ENCODE measurements at places on chromosomes 12 and 14.
A peak's percentile ranks its signal among the peaks of the same experiment; 100 is the strongest.

DNA sequence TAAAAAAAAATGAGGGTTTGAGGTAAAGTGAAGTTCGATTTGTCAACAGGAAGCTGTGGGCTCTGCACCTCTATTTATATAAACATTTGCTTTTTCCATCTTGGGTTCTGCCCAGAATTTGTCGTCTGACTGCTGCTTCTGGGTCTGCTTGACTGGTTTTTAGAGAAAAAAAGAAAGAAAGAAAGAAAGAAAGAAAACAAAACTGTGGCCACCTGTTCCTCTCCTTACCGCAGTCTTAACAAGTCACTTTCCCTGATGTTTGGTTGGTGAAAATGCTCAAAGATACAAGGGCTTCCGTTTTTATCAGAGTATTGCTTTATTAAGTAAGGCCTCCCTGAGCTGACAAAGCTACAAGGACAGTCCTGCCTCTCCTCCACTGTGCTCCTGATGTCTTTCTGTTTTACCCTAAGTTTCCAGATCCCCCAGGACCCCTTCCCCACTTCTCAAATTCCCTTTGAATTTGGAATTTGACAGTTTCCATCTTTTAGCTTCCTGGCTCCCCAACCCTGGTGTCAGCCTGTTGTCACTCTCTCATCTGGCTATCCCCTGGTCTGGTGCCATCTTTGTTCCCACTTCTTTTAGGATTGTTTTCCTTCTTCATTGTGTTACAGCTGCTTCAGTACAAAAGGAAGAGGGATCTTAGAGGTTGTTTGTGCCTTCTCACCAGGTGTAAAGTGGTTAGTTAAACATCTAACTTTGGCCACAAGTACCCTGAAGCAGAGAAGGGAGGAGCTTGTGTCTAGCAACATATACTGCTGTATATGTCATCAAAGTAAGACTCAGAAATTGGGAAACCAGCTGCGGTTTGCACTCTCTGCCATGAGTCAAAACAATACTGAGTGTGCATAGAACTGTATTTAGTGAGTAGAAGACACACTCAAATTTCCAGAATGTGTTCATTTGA lies 18.0 kb downstream of the MFAP5 start:
- no peaks in the 10 kb centered on the region for H3K4me1 ChIP-seq
- no peak for DNase-seq
- no peak overlapping the region for H3K27ac ChIP-seq
- no peak overlapping the region for H3K4me3 ChIP-seq
- H3K27me3 ChIP-seq = peaks cover 7% of the 10 kb centered on the region

- peaks cover 14% of the 10 kb centered on the region for H3K36me3 ChIP-seq
- H3K27me3 ChIP-seq = no peaks in the 10 kb centered on the region
- no peak for DNase-seq
- H3K4me3 ChIP-seq = no peak overlapping the region
Observed at GRCh38 chr14:33799705-33800570, 150.9 kb downstream of the EGLN3 start.

DNA sequence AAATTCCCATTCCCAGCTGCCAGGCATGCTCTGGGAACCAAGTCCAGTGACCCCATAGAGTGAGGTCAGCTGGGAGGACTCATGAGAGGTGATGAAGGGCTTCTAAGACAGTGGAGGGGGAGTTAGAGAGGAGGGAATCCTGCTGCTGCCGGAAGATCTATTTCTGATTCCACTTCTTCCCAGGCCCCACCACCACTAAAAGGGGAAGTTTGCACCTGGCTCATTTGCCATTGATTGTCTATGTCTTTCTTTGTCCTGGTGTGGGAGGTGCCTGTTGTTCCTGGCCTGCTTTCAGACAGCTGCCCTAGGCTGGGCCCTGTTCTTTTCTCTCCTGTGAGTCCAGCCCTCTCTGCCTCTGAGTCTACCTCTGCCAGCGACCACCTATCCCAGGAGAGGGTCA lies 3.0 kb upstream of the KRT6A start:
- H3K4me3 ChIP-seq = no peak overlapping the region
- DNase-seq = no peak
- no peaks in the 10 kb centered on the region for H3K4me1 ChIP-seq
- no peak overlapping the region for H3K27ac ChIP-seq

GRCh38 chr14:68955164-68955850 lies 23.8 kb downstream of the ACTN1 start:
- H3K27ac ChIP-seq = peak overlapping the region; percentile 78
- H3K27me3 ChIP-seq = no peaks in the 10 kb centered on the region
- H3K36me3 ChIP-seq = peaks cover 2% of the 10 kb centered on the region
- H3K4me1 ChIP-seq = peaks cover 35% of the 10 kb centered on the region

DNA sequence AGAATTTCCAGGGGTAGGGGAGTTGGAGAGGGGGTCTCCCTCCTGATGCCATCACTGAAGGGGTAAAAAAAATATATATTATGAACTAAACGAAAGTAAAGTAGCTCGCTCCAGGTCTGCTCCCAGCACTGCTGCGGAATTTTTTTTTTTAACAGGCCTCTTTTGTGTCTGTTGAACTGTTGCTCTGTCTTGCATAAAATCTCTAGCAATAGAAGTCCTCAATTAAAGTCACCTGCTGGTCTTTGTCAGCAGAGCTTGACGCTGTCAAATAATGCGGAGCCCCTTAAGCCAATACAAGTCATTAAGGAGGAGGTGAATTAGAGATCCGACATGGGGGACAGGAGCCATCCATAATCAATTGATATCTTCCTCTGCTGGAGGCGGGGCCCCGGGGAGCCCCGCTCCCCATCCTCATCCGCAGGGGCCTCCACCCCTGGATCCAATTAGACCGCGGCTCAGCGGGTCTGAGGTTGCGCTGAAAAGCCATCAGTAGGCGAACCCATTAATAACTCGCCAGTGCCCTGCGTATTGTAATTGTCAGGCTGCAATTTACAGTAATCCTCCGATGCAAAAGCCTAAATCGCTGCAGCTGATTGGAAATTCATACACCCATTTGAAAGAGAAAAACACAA lies 85.6 kb downstream of the DICER1 start:
- H3K4me3 ChIP-seq = no peak overlapping the region
- H3K36me3 ChIP-seq = no peaks in the 10 kb centered on the region
- no peaks in the 10 kb centered on the region for H3K4me1 ChIP-seq
- H3K27me3 ChIP-seq = no peaks in the 10 kb centered on the region
- DNase-seq = no peak
- H3K27ac ChIP-seq = no peak overlapping the region

DNA sequence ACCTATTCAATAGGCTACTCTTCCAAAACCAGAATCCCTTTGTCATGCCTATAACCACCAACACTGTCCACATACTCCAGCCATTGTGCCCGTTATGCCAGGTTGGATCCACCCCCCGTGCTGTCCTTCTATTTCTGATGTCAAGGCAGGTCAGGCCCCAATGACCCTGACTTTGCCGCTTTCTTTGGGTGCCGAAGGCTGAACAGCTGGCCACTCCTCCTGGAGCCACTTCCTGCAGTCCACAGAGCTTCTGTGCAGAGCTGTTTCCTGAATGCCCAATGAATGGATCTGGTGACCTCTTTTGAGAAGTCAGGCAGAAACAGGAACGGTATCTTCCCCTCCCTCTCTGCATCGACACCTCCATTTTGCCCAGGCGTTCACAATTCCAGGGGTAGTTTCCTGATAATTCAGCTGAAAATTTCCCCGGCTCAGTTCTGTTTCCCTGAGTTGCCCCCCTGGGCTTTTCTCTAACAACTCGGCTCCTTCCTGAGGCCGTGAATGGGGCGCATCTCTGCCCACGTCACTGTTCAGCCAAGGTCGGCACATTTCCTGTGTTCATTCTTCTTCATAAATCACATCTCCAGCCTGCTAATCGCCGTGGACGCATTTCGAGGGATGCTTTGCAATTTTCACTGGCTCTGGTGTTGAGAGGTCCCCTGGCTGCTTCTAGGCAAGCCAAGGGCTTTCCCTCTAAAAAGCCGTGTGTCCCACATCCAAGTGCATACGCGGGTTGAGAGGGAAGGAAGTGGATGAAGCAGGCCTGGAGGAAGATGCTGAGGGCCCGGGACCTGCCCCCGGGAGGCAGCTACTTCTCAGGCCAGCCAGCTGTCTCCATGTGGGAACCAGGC lies 86.5 kb downstream of the PAPOLA start:
- H3K27ac ChIP-seq = peak overlapping the region; percentile 25
- peak overlapping the region; percentile 47 for H3K4me3 ChIP-seq
- DNase-seq = no peak
- peaks cover 5% of the 10 kb centered on the region for H3K27me3 ChIP-seq
- no peaks in the 10 kb centered on the region for H3K36me3 ChIP-seq

- no peaks in the 10 kb centered on the region for H3K27me3 ChIP-seq
- no peaks in the 10 kb centered on the region for H3K4me1 ChIP-seq
- H3K36me3 ChIP-seq = no peaks in the 10 kb centered on the region
Observed at GRCh38 chr14:57736391-57736790, 129.5 kb downstream of the SLC35F4 start.

- no peak overlapping the region for H3K27ac ChIP-seq
Observed at GRCh38 chr12:69107541-69107940, 131.8 kb upstream of the CPSF6 start.

- DNase-seq = peak; percentile 72
- H3K4me1 ChIP-seq = peaks cover 32% of the 10 kb centered on the region
- peaks cover 51% of the 10 kb centered on the region for H3K27me3 ChIP-seq
- peak within 1 kb of the TSS; percentile 80 for H3K27ac ChIP-seq
- H3K36me3 ChIP-seq = no peaks in the 10 kb centered on the region
Observed at GRCh38 chr12:78864403-78864869, at the start of gene SYT1. Gene SYT1, plus strand, starts transcription at chr12:78864774.

- H3K27ac ChIP-seq = peak overlapping the region; percentile 35
- no peaks in the 10 kb centered on the region for H3K36me3 ChIP-seq
- H3K27me3 ChIP-seq = peaks cover 5% of the 10 kb centered on the region
- H3K4me1 ChIP-seq = peaks cover 11% of the 10 kb centered on the region
- no peak overlapping the region for H3K4me3 ChIP-seq
Observed at GRCh38 chr12:110972866-110973265, 52.5 kb upstream of the MYL2 start.

- H3K36me3 ChIP-seq = peaks cover 7% of the 10 kb centered on the region
- no peaks in the 10 kb centered on the region for H3K27me3 ChIP-seq
- peaks cover 20% of the 10 kb centered on the region for H3K4me1 ChIP-seq
- H3K4me3 ChIP-seq = no peak overlapping the region
Observed at GRCh38 chr14:76977793-76978720, 50.5 kb downstream of the IRF2BPL start.

DNA sequence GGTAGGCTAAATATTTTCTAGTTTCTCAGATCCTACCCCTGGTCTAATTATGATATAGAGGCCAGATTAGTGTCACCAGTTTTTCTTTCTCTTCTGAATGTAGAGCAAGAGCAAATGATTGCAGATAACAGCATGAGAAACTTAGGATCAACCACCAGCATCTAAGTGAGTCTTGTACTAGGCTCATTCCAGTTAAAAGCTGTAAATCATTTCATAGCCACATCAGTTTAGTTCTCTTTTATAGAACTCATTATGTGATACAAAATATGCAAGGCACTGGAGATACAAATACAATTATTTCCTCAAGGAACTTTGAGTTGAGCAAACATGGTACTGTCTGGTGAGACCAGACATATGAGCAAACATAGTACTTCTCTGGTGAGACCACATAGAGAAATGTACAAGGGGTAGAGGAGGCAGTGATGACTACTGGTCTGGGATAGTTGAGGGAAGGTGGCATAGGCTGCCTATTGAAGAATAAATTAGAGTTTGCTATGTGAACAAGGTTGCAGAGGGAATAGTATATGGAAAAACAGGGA lies 59.5 kb downstream of the CRADD start:
- H3K27me3 ChIP-seq = no peaks in the 10 kb centered on the region
- H3K4me3 ChIP-seq = no peak overlapping the region
- H3K27ac ChIP-seq = no peak overlapping the region
- H3K36me3 ChIP-seq = peaks cover 6% of the 10 kb centered on the region
- no peak for DNase-seq
- H3K4me1 ChIP-seq = peaks cover 21% of the 10 kb centered on the region

- no peak overlapping the region for H3K27ac ChIP-seq
- no peak for DNase-seq
- H3K4me1 ChIP-seq = no peaks in the 10 kb centered on the region
- H3K27me3 ChIP-seq = no peaks in the 10 kb centered on the region
- H3K36me3 ChIP-seq = no peaks in the 10 kb centered on the region
- H3K4me3 ChIP-seq = no peak overlapping the region
Observed at GRCh38 chr12:90683871-90684270, 271.1 kb downstream of the CCER1 start.

DNA sequence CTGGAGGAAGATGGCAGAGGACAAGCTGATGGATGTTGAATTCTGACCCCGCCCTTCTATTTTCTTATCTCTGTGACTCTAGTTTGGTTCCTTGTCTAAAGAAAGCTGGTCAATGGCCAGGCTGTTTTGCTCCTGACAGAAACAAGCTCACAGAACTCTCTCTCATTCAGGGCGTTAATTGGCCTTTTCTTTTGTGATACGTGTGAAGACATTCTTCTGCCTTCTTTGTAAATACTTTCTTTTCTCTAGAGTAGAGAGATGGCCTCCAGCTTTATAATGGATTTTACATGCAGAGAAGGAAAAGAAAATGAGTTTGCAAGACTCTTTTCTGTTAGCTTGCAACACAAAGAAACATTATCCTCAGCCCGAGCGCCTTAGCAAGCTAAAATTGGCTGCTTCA lies 492.2 kb upstream of the CCDC196 start:
- no peaks in the 10 kb centered on the region for H3K27me3 ChIP-seq
- H3K4me3 ChIP-seq = no peak overlapping the region
- H3K27ac ChIP-seq = no peak overlapping the region

GRCh38 chr12:107086314-107086713 lies 7.0 kb downstream of the CRY1 start:
- H3K36me3 ChIP-seq = peaks cover 14% of the 10 kb centered on the region
- no peak for DNase-seq
- H3K27ac ChIP-seq = no peak overlapping the region

DNA sequence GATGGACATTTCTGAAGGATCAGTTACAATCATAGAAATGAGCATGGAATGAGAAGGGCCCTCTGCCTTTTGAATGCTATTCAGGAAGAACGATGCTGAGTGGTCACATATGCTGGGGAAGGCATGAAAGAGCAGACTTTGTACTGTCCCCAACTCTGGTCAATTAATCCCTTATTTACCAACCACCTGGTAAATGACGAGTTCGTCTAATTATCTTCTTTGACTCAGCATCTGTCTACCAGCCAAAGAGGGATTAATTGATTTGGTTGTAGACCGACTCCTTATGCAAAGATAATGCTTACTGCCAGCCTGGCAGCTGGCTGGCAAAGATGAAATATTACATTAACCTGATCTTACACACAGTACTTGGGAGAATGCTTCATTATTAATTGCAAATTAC lies 152.2 kb downstream of the CHST11 start:
- no peaks in the 10 kb centered on the region for H3K27me3 ChIP-seq
- H3K27ac ChIP-seq = no peak overlapping the region
- no peaks in the 10 kb centered on the region for H3K36me3 ChIP-seq
- DNase-seq = no peak
- no peak overlapping the region for H3K4me3 ChIP-seq
- H3K4me1 ChIP-seq = peaks cover 47% of the 10 kb centered on the region

GRCh38 chr12:121288158-121288845 lies 8.2 kb downstream of the CAMKK2 start:
- H3K4me1 ChIP-seq = no peaks in the 10 kb centered on the region
- peak overlapping the region; percentile 75 for H3K27ac ChIP-seq
- H3K36me3 ChIP-seq = peaks cover 4% of the 10 kb centered on the region
- DNase-seq = no peak
- no peaks in the 10 kb centered on the region for H3K27me3 ChIP-seq
- H3K4me3 ChIP-seq = no peak overlapping the region
